Progenitor cell of endocrine pancreas (in vitro differentiated cells): ENCODE measurements at places on chromosomes 5 and 9. TPM values are rescaled to one million over a fixed set of nuclear protein-coding genes. Genes with fewer than 3 reads are reported as not detected.

ENTPD8 gene
- total RNA-seq: 2.7 and 3.2 TPM in 2 replicates

SPINK1 gene
- total RNA-seq: 3,409 and 3,546 TPM in 2 replicates

DNA sequence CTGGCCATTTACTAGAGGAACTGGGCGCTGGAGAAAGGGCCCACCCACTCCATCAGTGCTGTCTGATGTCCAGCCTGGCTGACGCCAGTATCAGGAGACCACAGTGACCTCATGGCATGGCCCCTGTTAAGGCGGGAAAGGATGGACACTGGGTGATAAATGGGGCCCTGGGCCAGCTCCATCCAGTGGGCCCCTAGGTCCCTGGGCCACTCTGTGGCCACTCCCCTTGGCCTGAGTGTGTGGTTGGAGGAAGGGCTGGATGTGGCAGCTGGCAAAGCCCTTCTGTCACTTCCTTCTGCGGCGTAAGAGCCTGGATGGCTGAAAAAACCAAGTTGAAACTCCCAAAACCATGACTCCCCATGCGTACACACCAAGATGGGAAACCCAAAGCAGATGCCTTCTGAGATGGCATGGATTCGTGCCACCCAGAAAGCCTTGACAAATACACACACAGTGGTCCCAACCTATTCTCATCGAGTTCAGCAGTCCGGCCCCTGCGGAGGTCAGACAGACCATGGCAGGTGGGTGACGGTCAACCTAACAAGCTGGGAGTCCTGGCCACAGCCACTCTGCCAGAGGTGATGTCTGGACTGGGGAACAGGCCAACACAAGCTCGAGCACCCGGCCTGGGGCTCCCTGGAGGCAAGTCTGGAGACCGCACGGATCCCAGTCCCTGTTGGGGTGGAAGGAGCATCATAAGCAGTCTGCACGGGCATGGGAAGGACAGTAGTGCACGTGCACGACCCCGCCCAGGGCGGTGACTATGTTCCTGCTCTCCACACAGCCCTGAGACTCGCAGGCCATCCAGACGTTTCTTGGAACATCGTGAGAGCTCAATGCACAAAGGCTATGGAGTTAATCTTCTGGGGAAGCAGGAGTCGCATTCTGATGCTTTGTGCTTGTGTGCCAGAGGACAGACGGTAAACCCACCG, 45.2 kb upstream of the NOTCH1 start:
- DNase-seq: no peak
- no peak overlapping the region for H3K4me3 ChIP-seq
- peaks cover 7% of the 10 kb centered on the region for H3K27me3 ChIP-seq
- peaks cover 23% of the 10 kb centered on the region for H3K4me1 ChIP-seq

- peaks cover 10% of the 10 kb centered on the region for H3K27me3 ChIP-seq
- peaks cover 9% of the 10 kb centered on the region for H3K36me3 ChIP-seq
- DNase-seq: no peak
- no peak overlapping the region for H3K4me3 ChIP-seq
Measured at GRCh38 chr5:175718401-175719108, 60.7 kb downstream of the HRH2 start.

DNA sequence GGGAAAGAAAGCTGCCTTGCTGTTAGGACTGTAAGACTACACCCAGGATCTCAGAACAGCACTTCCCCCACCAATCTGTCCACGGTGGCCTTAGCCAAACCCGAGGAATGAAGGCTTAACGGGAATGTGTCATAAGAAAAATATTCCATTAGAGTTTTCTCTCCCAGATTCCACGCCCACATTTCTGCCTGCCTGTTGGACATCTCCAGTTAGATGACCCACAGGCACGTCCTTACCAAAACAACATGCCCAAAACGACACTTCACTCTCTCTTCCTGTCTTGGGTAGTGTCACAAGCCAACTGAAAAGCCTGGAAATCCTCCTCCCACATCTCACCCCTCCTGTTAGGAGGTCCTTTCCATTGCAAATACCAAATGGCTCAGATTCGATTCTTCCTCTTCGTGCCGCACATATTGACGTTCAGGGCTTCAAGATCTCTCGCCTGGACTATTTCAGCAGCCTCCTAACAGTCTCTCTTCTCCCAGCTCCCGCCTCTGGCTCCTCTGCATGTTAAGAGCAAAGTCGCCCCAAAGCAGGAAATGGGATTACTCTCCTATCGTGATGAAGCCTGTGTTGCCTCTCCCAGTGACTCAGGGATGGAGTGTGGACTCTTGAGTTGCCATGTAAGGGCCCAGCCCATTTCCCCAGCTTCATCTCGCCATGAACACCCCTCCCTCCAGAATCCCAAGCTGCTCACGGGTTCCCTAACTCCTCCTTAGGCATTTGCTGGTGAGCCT, 159.3 kb downstream of the NR3C1 start:
- DNase-seq: no peak
- H3K4me1 ChIP-seq: peaks cover 2% of the 10 kb centered on the region
- no peaks in the 10 kb centered on the region for H3K36me3 ChIP-seq
- no peak overlapping the region for H3K27ac ChIP-seq

ARHGEF37 gene
- 2.4 and 3.3 TPM in 2 replicates for total RNA-seq

- no peaks in the 10 kb centered on the region for H3K36me3 ChIP-seq
- peaks cover 10% of the 10 kb centered on the region for H3K27me3 ChIP-seq
- no peaks in the 10 kb centered on the region for H3K4me1 ChIP-seq
- H3K4me3 ChIP-seq: no peak overlapping the region
- no peak for DNase-seq
Measured at GRCh38 chr9:134995792-134996120, 78.0 kb upstream of the FCN1 start.

PCDH12 gene
- not detected in 2 replicates for total RNA-seq

GRCh38 chr5:102691434-102691833, 63.7 kb upstream of the PAM start:
- no peaks in the 10 kb centered on the region for H3K27me3 ChIP-seq
- H3K4me1 ChIP-seq: no peaks in the 10 kb centered on the region
- peaks cover 1% of the 10 kb centered on the region for H3K36me3 ChIP-seq
- H3K27ac ChIP-seq: no peak overlapping the region
- H3K4me3 ChIP-seq: no peak overlapping the region
- DNase-seq: no peak

CAVIN4 gene
- 14.5 and 18.1 TPM in 2 replicates for total RNA-seq

DNA sequence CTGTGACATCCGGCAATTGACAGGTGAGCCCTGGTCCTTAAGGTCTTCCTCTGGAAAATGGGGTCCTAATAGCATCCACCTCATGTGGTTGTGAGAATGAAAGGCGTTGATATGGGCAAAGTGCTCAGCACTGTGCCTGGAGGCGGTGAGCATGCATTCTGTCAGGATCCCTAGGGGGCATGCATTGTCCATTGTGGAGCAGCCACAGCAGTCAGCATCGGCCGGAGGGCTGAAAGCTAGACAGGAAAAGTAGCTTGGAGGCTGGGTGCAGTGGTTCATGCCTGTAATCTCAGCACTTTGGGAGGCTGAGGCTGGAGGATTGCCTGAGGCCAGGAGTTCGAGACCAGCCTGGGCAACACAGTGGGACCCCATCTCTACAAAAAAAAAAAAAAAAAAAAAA, 122.2 kb downstream of the LHX2 start:
- no peak for DNase-seq
- no peaks in the 10 kb centered on the region for H3K4me1 ChIP-seq
- H3K36me3 ChIP-seq: no peaks in the 10 kb centered on the region
- H3K27ac ChIP-seq: no peak overlapping the region

GRCh38 chr5:66066826-66067225, 77.3 kb upstream of the SREK1 start:
- no peaks in the 10 kb centered on the region for H3K4me1 ChIP-seq
- H3K27ac ChIP-seq: no peak overlapping the region
- H3K27me3 ChIP-seq: no peaks in the 10 kb centered on the region

DNA sequence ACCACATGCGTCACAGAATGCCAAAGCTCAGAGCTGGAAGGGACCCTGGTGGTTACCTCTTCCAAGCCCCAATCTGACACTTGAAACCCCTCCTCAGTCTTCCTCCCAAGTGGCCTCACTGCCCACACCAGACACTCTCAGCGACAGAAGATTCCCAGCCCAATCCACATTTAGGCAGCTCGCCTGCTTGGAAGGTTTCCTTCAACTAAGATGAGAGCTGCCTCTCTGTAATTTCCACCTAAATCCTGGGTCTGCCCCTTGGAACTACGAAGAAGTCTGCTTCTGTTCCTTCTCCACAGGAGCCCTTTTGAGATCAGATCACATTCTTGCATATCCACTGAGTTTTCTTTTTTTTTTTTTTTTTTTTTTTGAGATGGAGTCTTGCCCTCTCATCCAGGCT, 83.7 kb downstream of the PAX5 start:
- no peak overlapping the region for H3K27ac ChIP-seq
- no peak for DNase-seq
- no peaks in the 10 kb centered on the region for H3K36me3 ChIP-seq
- H3K4me1 ChIP-seq: no peaks in the 10 kb centered on the region

CCNI2 gene
- total RNA-seq: 0.36 and 0.49 TPM in 2 replicates
